GF-D8 (cell line): ENCODE measurements at places on chromosomes 4 and X.

DNA sequence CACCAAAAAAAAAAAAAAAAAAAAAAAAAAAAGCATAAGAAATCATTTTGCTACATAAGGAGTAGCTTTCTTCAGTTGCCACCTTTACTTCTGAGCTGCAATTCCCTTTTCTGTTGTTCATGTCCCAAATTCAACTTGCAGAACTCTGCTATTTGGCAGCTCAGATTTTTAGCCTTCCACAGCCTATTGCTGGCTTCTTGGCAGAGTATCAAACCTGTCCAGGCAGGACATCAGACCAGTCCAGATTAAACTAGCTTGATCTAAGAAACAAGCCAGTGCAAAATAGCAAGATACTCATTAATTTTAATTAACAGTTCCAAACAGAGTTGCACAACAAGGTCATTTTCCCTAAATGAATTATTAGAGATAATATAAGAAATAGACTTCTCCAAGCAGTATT lies 123.6 kb upstream of the NR3C2 start:
- no peak for DNase-seq

DNA sequence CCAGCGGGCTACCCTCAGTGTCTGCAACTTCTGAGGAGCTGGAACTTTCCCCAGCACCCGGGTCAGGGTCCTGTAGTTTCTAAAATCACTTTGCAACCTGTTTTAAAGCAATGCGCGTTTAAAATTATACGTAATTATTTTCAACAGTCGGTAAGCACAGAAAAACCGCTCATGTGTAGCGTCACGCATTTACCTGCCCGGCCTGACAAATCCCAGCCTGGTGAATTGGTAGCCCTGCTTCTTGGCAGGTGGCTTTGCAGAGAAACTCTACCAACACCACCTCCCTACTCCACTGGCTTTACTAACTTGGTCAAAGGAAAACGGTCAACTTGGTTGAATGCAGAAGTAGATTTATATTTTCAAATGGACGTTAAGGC lies 640 bp downstream of the BANK1 start:
- DNase-seq = peak; percentile 23

GRCh38 chr4:39083164-39083563 lies 21.1 kb downstream of the KLHL5 start:
- no peak for DNase-seq

- no peak for DNase-seq
Measured at GRCh38 chr4:20341134-20341738, 89.5 kb downstream of the SLIT2 start.

- DNase-seq = no peak
Measured at GRCh38 chr4:74297539-74297938, 10.7 kb upstream of the EPGN start.

GRCh38 chr4:183828125-183828524 lies 77.0 kb upstream of the STOX2 start:
- no peak for DNase-seq

DNA sequence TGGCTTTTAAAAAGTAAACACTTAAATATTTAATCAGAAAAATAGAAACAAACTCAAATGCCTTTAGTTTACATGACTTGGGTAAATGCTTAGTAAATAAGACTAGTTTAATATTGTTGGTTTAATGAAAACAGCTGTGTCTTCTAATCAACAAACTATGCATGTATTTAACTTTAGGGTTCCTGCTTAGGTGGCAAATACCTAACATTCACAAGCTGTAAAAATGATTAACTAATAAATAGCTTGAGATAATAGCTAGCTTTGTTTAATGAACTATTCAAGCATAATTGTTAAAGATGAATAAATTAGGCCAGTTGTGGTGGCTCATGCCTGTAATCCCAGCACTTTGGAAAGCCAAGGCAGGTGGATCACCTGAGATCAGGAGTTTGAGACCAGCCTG lies 30.0 kb upstream of the USP46 start:
- no peak for DNase-seq

DNA sequence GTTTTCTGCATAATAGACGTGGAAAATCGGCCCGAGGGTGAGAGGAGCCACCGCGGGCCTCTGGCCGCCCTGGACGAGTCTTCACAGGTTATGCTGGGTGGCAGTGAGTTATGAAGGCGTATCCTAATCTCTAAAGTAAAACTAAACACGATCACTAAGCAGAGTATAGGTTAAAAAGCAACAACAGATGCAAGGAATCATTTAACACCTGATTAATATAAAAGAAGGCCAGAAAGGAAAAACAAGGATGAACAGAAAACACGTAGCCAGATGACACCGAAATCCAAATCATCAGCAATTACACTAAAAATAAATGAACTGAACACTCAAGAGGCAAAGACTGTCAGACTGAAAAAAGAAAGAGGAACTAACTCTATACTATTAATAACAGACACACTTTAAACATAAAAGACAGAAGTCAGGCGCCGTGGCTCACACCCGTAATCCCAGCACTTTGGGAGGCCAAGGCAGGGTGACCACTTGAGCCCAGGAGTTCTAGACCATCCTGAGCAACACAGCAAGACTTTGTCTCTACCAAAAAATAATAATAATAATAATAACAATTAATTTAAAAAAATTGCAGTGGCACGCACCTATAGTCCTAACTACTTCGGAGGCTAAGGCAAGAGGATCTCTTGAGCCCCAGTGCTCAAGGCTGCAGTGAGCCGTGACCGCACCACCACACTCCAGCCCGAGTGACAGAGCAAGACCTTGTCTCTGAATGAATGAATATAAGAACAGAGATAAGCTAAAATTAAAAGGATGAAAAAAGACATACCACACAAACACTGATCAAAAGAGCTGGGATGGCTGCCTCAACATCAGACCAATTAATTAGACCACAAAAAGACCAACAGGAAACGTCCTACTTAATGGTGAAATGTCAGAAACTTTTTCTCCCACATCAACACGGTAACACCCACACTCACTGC lies 30.0 kb downstream of the CTBP1 start:
- no peak for DNase-seq

DNA sequence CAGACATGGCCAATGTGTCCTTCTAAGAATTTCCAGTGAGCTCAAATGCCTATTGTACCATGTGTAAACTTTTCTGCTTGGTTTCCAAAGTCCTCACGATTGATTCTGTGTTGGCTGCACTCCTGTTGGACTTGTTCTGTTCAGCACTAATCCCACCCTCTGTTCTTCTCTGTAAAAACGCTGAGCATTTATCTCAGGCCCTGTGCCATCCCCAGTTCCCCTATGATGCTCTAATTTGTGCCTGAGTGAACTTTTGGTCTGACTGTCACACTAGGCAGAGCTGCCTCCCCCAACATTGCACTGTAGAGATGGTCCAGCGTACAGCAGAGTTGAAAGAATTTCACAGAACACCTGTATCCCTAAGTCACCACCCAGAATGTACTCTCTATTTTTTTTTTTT lies 76.1 kb upstream of the STS start:
- DNase-seq = no peak

DNA sequence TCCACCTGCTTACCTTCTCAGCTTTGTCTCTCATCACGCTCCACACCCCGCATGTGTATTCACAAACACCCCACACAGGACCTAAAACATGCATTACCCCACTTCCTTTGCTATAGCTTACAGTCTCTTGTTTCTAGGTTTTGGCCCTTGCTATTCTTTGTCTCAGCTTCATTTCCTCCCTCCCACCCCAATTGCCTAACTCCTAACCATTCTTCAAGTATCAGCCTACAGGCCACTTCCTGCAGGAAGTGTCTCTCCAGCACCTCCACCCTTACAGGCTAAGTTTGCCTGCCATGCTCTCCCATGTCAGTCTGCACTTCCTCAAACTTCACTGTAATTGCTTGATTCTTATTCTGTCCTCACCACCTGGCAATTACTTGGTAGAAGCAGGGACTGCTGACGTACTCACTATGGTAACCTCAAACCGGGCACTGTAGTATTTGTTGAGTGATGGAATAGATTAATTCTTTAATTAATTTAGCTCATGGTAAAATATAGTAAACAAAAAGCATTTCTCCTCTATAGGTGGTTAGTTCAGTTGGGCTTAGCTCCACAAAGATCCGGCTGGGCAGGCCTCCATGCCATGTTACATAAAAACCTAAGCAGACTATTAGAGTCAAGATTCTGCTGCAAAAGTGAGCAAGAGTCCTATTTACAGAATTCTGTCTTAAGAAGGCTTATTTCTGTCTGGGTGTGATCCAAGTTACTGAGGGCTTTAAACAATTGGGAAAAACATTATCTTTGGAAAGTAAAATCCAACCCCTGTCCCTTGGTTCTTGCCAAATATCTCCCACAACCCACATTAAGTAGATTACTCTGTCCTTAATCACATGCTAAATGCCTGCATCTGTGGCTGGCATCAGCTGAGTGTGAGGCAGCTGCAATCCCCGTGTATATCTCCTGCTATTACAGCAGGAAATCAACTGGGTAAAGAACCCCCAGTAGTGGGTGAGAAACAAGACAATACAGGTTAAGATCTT lies 124.7 kb upstream of the CPEB2 start:
- DNase-seq = peak; percentile 98

DNA sequence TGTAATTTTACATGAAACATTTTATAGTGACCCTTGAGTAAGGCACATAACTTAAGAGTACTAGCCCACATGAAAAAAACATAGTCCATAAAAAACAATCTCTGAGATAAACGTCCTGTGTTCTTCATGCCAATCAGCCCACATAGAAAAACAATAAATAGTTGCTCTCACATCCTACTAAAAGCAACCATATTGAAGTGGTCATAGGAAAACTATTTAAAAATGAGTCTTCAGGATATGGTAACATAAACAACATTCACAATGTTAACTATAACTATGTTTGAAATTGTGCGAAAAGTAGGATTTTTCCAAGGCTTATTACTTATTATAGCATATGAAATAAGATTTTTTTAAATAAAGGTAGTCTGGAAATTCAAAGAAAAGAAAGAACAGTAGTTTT lies 77.1 kb upstream of the EPHA5 start:
- no peak for DNase-seq

DNA sequence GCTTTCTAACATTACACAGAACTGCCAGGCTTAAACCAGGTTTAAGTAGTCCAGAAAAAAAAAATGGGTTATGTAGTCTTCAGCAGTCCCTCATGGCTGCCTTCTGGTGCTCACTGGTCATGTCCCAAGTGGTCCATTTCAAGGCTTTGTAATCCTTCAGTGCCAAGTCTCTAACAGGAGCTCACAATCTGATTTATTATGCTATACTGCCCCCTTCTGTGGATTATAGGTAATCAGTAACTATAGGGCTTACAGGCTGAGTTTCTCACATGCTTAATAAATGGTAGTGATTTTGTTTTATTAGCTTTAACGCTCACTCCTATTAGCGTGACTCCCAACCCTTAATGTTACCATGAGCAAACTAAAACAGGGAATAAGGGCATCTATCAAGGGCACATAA lies 92.5 kb upstream of the EDA2R start:
- no peak for DNase-seq

DNA sequence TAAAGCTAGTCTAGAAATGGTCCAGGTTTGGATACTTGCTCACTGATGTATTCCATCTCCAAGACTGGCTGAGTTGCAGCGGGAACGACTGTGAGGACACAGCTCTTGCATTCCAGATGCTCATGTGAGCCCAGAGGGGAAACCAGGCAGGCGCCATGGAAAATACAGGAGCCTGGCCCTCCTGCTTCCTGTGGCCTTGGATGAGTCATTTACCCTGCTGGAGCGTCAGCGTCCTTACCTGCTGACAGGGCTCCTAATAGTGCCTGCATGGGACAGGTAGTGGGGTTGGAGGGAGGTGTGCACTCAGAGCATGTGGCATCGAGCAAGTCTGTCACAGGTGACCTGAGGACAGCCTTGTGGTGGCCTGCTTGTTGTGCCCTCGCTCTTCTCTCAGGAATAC lies 69.4 kb downstream of the NSG1 start:
- DNase-seq = no peak

- no peak for DNase-seq
Measured at GRCh38 chr4:25171201-25171865, 11.1 kb upstream of the SEPSECS start.

- no peak for DNase-seq
Measured at GRCh38 chr4:76879731-76880364, 18.1 kb downstream of the SOWAHB start.

DNA sequence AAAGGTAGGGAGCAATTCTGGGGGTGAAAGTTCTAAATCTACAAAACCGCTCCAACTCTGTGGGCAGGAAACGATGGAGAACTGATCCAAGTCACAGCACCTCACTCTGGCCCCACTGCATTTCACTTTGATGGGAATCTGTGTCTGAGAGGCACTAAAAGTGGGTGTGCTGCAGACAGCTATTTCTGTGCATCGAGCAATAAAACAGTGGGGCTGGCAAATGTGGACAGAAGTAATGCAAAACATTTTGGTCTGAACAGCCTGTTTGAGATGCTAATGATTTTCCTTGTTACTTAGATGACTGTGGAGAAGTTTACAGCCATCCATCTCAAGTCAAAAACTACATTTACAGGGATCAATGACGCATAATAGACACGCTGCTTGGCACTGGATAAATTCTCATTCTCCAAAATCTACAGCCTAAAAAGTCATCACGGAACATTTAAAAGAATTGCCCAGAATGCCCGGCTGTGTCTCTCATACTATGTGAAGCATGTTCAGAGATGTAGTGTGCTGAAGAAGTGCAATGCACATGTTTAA lies 1671.6 kb upstream of the TENM3 start:
- DNase-seq = no peak

GRCh38 chrX:138777230-138777629 lies 65.7 kb upstream of the FGF13 start:
- DNase-seq = no peak

- DNase-seq = no peak
Measured at GRCh38 chr4:143617994-143618679, 82.3 kb downstream of the FREM3 start.

DNA sequence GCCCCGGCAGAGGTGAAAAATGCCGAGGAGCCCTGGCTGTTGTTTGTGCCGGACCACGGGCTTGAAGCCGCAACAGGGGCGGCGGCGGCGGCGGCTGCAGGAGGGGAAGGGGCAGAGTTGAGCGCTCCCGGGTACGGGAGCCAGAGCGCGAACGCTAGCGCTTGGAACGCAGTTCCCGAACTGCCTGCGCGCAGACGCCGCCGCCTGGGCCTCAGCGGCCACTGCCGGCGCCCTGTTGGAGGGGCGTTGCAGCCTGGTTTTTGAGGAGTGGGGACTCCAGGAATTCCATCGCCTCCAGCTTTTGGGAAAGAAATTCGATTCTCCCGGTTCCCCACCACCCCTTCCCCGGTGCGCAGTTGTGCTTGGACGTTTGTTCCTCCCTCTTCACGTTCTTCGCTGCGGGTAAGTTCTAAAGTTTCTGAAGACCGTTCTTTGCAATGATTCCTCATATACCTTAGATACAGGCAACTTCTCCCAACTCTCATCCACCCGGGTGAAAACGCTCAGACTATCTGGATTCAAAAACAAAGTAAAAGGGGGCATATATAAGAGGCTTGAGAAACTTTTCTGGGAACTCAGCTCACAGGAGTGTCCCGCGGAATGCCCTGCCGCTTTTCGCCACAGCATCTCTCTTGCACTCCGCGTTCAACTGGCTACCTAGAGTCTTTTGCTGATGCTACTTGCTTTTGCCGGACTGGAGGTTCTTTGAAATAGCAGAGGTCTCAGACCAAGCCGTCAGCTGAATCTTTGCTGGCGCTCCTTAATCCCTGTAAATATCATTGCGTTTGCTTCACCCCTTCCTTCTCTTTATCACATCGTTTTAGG lies 1.0 kb downstream of the FAT4 start:
- no peak for DNase-seq
